ENCODE measurements at places on chromosomes 12 and 14.

- no peak for DNase-seq
Observed at GRCh38 chr12:19220852-19221466, 91.4 kb downstream of the PLEKHA5 start.

GRCh38 chr12:57280211-57281062 lies 29.4 kb upstream of the STAC3 start:
- DNase-seq: peak; percentile 49

GRCh38 chr12:108173160-108173559 lies 44.1 kb downstream of the WSCD2 start:
- DNase-seq: no peak

DNA sequence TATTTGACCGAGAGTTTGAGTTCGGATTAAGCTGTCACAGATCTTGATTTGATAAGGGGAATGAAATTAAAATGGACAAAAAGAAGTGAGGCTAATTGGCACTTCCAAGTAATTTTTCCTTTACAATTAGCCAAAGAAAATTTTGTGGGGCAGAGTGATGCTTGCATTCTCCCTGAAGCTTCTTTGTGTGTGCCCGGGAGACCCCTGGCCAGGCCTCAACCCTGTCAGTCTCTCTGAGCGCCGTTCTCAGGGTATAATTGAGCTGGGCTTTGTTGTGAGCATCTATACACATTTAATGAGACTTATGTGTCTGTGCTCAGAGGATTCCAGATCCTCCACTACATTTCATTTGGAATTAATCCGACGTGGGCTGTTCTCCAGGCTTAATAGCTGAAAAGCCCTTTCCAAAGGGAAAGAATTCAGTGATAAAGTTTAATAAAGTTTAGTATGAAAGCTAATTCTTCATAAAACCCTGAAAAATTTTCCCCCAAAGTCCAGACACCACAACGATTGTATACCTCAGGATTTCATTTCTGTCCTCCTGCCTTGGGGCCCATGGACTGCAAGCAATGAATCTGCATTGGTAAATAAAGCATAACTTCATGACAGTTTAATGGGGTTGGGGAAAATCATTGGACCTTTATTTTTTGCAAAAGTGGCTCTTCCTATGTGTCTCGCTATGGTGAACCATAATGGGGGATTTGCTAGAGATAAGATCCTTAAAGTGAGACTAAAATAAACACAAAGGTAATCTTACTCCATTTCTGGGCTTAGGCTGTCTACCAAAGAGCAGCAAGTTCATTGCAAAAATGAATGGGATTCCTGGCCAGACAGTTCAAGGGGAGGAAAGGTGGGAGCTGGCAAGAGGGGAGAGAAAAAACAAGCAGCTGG lies 292.6 kb downstream of the C12orf75 start:
- no peak for DNase-seq

GRCh38 chr12:123273166-123273565 lies 1.5 kb upstream of the CDK2AP1 start:
- DNase-seq: no peak

- DNase-seq: no peak
Observed at GRCh38 chr14:97077687-97078086, 280.5 kb downstream of the VRK1 start.

DNA sequence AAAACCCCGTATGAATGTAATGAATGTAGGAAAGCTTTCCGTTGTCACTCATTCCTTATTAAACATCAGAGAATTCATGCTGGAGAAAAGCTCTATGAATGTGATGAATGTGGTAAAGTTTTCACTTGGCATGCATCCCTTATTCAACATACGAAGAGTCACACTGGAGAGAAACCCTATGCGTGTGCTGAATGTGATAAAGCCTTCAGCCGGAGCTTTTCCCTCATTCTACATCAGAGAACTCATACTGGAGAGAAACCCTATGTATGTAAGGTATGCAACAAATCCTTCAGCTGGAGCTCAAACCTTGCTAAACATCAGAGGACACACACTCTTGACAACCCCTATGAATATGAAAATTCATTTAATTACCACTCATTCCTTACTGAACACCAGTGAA lies 23.8 kb downstream of the ZNF891 start:
- no peak for DNase-seq

DNA sequence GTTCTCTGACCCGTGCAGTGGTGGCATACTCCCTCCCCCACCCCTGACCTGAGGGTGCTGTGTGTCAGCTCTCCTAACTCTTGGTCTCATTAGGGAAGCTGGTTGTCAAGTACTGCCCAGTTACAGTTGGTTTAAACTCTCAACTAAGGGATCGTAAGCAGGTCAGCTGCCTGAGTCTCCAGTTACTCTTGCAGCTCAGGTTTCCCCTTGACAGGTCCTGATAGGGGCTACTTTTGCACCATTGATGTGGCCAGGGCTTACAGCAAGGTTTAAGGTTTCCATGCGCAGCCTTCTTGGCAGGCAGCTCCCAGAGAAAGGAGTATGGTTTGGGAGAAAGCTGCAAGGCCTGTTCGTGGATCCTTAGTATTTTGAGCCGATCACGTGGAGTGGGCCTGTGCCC lies 74.5 kb downstream of the ETV6 start:
- DNase-seq: no peak

DNA sequence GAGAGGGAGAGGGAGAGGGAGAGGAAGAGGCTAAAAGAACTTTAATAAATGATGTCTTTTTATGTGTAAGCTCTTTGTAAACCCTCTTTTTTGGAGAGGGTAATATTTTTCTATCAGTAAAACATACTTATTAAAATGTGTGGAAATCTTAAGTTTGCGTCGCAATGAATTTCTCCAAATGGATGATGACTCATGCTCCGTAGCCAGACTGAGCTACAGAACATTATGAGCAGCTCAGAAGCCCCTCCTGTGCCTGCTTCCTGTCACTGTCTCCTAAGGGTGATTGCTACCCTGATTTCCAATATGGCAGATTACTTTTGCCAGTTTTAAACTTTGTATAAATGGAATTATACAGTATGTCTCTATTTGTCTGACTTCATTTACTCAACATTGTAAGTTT lies 13.0 kb upstream of the PYGL start:
- DNase-seq: no peak

DNA sequence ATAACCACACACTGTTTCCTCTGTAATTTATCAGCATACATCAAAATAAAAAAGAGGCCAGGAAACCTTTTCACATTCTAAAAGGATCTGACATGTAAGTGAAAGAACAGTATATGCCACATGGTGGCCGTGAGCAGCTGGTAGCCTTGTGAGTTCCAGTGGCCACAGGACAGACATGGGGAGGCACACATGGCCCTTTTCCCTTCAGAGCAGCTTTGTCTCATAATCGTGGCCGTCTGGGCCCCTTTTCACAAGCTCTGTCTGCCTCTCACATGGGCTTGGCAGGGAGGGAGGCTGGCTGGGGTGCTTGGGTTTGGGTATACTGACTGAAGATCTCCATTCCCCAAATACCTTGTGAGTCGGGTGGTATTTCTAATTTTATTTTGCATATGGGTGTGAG lies 1.5 kb upstream of the ZDHHC22 start:
- DNase-seq: no peak

- no peak for DNase-seq
Observed at GRCh38 chr12:109582636-109583035, 9.0 kb downstream of the MVK start.

GRCh38 chr14:80428171-80428570 lies 216.9 kb upstream of the DIO2 start:
- DNase-seq: no peak

DNA sequence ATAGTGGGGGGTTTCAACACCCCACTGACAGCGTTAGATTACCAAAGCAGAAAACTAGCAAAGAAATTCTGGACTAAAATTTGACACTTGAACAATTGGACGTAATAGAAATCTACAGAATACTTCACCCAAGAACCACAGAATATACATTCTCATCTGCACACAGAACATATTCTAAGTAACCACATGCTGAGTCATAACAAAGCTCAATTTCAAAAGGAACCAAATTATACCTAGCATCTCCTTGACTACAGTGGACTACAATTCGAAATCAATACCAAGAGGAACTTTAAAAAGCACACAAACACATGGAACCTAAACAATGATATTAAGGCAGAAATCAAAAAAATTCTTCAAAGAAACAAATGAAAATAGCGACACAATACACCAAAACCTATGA lies 871.6 kb upstream of the MDGA2 start:
- DNase-seq: no peak

DNA sequence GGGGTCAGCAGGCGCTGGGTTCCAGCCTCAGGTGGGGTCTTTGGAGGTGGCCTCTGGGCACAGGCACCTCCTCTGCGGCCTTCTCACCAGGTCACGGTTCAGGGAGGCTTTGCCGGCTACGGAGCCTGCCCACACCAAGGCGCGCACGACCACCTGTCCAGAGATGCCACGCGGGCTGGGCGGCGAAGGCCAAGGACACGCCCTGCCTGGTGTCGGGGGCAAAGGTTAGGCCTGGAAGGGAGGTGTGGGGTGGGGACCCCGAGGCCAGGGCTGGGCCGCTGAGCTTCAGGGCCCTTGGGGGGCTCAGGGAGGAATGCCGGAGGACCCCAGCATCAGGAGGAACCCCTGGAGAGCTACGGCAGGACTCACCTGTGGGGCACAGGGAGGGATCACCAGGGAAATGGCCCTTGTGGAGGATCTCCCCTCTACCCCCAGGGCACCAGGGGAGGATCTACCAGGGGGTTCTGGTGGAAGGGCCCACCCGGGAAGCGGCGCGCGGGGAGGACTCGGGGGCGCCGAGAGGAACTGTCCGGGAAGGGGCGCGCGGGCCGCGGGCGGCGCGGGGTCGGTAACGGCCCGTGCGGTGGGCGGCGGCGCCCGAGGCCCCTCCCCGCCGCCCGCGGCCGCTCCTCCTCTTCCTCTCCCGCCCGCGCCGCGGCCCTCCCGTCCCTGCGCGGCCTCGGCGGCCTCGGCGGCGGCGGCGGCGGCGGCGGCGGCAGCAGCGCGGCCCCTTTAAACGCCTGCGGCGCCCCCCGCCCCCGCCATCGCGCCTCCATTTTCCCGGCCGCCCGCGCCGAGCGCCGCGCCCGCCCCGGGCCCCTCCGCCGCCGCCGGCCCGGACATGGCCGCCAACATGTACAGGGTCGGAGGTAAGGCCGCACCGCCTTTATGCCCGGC lies at the start of gene MTA1:
MTA1 (plus strand) TSS at position 633 of the 897 bp plus-strand sequence; CDS start at position 842, 209 bp downstream.
- peak; percentile 37 for DNase-seq

- DNase-seq: no peak
Observed at GRCh38 chr14:91341751-91342154, 75.9 kb downstream of the CCDC88C start.

DNA sequence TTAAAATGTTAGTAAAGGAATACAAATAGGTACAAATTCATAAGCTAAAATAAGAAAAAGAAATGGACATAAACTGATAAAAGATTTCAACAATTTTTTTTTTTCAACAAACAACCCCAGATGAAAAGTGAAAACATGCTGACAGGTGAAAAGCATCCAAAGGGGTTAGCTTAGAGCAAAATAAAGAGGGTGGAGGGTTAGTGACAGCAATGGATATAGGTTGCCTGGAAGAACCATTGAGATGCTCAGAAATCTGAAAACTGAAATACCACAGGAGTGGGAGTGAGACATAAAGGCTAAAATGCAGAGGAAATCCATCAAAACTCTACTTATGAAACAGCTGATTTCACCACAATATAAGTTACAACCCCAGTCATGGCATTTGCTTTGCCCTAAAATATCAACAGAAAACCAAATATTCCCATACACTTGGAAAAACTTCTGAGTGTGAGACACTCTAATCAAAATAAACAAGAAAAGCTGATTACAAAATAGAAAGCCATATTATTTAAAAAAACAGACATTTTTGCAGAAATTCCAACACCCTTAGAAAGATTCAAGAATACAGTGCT lies 136.3 kb upstream of the PLEKHG7 start:
- DNase-seq: no peak

- no peak for DNase-seq
Observed at GRCh38 chr14:101472518-101472849, 88.8 kb upstream of the DIO3 start.

DNA sequence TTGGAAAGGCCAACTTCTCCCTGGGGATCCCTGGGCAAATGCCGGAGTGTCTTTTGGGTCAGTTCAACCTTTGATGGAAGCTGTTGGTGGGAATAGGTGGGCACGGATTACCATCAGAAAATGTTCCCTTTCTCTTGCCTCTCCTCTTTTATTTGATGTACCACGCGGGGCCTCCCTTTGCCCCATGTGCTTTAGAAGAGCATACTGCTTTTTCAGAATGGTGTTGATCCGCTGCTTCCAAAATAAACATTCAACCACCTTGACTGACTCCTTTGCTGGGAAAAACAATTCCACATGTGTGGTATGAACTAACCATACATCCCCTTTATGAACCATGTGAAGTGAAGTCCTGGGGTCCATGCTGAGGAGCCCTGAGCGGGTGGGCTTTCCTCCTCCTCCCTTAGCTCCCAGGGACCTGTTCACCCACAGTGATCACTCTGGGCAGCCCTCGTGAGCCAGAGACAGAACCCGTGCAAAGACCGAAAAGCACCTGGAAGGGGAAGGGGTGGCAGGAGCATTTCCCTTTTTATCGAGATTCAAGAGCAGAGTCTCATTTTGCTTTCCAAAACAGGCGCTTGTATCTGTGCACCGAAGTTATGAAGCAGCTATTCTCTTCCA lies 44.2 kb upstream of the PRMT8 start:
- no peak for DNase-seq

GRCh38 chr14:38502239-38502638 lies 246.3 kb upstream of the CLEC14A start:
- no peak for DNase-seq

DNA sequence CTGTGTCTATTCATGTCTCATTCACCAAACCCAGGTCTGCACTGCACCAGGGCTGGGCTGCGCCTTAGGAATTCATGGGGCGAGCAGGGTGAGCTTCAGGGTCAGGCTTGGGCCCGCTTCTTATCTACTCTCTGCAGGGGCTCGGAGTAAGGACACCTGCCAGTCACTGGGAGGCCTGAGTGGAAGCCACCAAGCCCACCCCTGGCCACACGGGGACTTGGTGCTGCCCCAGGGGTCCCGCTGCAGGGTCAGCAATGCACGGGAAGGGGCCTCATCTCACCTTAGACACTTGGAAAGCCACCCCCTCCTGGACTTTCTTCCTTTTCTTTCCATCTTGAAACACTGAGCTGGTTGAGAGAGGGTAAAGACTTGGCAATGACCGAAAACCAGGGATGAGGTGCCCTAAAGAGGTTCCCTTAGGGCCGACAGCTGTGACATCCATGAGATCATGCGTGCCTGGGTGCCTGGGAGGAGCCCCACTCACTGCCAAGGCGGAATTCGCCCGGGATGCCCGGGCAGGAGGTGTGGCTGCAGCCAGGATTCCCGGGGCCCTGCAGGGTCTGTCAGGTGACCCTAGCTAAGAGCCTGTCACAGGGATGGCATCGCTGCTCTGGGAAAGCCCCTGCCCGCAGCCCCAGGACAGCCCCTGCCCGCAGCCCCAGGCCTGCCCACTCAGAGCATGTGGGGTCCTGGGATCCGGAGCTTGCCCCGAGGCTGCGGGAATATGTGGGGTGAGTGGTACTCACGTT lies 45.5 kb upstream of the EML1 start:
- DNase-seq: no peak

DNA sequence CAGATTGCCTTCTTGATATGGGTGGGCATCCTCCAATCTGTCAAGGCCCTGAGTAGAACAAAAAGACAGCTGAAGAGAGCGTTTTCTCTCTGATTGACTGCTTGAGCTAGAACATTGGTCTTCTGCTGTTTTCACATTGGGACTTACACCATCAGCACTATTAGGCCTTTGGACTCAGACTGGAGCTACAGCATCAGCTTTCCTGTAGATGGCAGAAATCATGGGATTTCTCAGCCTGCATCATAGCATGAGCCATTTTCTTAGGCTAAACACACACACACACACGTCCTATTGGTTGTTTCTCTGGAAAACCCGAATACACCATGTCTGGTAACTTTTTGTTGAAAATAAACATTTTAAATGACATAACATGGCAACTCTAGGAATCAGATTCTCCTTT lies 15.8 kb upstream of the PPM1A start:
- no peak for DNase-seq

Measured in stimulated activated CD4-positive, alpha-beta T cell treated with anti-CD3 and anti-CD28 coated beads, Interleukin-12 subunit alpha, Interleukin-12 subunit beta, amount 100 ng/mL, for 48 hours (primary cell).